Thoracic aorta (tissue), 2 donors: ENCODE measurements at places on chromosomes 1 and 21.
A peak's percentile ranks its signal among the peaks of the same experiment; 100 is the strongest.

GRCh38 chr1:22431965-22432364 is 19.7 kb upstream of the ZBTB40 start:
- DNase-seq: no peak

DNA sequence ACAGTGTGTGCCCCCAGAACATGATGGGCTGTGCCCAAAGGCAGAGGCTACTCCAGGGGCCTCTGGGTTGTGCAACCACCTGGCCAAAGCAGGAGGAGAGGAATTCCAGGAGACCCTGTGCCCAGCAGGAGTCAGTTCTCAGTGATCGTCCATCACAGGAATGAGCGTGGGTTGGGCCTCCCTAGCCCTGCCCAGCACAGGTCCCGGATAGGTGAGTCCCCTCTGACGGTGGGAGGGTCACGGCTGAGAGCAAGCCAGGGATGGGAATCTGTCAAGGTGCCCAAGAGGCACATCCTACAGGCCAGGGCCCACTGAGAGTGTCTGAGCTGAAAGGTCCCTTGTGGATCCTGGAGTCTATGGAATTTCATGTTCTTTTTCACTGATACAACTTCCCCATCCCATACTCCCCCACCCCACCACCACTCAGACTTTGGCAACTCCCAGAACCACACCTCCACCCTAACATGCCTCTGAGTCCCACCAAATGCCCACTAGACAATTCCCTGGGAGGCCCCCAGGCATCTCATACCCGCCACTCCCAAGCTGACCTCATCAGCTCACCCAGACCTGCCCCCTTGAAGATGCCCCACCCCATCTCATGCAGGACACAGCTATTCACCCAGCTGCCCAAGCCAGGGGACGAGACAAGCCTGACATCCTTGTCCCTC is 3.1 kb downstream of the GJB4 start:
- no peak for DNase-seq

DNA sequence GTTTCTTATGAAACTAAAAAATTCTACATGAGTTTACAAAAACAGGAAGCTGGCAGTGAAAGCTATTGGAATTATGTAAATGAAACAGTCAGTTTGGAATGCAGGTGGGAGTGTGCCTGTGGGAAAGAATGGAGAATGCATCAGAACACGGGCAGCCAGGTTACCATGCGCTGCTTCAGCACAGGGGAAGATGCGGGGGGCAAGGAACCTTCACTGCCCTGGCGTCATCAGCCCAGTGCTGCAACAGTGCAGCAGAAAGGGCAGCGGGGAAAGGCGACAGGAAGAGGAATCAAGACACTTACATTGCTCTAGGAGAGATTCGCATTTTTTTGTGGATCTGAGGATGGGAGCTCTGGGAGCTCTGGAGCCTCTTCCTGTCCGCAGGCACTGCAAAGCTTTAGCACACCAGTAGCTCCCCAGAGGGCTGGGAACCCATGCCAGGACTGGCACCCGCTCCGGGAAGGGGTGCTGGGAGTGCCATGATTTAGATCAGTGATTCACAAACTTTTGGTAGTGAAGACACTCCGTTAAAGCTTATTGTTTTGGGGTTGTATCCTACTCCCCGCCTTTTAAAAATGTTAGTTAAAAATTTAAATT is 64.1 kb upstream of the WDR26 start:
- no peak for DNase-seq

GRCh38 chr1:93591676-93592550 is 89.7 kb downstream of the BCAR3 start:
- no peak for DNase-seq

DNA sequence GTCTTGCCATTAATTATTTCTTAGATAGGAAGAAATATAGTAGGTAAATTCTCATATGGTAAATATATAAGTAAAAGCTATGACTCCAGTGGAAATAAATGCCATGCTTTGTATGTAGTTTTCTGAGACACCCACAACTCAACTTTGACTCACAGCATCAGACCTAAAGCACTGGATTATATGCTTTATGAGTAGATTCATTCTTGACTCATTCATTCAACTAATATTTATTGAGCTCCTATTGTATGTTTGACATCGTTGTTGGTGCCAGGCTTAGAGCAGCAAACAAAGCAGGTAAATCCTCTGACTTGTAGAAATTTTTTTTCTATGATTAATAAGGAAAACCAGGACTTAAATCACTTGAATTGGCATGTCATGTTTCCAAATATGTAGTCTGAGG is 211.4 kb downstream of the PTPRC start:
- DNase-seq: no peak

GRCh38 chr1:93749487-93749886 is 67.8 kb upstream of the BCAR3 start:
- no peak for DNase-seq

- DNase-seq: no peak
Measured at GRCh38 chr1:201883266-201883665, 5.4 kb upstream of the SHISA4 start.

- no peak for DNase-seq
Measured at GRCh38 chr1:104406728-104407127, 657.0 kb downstream of the AMY1C start.

- DNase-seq: peak; percentile 83
Measured at GRCh38 chr1:159924025-159924790, 1.1 kb downstream of the TAGLN2 start.

DNA sequence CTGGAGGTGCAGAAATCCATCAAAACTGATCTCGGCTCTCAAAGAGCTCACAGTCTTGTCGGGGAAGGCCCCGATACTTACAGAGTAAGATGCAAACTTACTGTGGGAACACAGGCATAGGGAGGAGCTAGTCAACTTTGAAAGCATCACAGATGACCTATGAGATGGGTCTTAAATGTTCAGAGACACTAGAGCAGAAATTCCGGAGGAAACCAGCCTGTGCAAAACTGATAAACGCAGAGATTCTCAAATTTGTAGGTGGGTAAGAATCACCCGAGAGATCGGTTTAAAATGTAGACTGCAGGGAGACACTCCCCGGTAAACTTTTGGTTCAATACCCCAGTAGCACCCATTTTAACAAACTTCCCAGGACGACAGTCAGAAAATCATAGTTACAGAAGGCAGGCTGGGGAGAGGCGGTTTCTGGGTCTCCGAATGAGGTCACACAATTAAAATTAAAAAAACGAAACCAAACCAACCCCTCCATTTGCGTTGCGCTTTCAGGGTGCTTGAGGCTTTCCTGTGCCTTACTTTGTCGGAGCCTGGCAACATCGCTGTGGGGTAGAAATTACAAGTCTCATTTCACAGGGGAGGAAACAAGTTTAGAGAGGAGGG is 755 bp upstream of the THRAP3 start:
- DNase-seq: no peak

DNA sequence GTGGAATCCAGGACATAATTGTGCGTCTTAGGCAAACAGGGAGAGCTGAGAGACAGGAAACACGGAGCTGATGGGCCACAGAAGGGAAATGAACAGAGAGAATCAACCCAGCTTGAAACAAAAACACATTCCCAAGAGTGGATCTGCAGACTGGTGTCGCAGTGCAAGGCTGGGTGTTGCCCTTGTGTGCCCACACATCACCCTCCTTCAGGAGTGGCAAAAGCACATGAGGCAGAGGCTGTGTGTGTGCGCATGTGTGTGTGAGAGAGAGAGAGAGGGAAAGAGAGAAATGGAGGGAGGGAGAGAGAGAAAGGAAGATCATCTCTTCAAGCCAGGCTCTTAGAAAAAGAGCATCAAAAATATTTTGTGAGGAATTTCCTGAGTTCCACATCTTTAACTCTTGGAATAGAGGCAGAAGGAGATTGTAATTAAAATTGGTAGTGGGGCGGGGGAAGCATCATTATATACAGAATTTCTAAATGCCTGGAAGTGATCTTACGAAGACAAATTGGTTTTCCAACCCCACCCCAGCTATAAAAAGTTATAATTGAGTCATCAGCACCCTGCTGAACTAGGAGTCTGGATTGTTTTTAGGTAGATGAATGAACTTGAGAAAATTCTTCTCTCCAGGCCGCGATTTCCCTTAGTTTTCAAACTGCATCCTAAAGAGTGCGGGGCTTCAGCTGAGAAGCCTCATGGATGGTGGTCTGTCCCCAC is 480.7 kb downstream of the NPHP4 start:
- DNase-seq: no peak

- no peak for DNase-seq
Measured at GRCh38 chr1:84669831-84670230, 20.4 kb downstream of the SSX2IP start.

DNA sequence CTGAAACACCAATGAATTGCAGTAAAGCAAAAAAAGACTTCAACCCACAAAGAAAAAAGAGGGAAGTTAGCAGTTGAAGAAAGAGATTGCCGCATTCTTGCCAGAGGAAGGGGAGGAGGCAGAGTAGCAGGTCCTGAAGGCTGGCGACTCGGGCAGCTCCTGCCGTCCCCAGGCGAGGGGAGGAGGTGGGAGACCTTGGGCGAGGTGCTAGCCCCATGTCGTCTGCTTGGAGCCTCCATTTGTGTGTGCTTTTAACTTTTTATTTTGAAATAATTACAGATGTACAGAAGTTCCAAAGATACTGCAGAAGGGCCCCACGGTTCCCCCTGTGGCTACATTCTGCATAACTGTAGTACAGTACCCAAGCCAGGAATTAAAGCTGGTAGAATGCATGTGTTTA is 6.7 kb downstream of the TRPM2 start:
- DNase-seq: no peak

DNA sequence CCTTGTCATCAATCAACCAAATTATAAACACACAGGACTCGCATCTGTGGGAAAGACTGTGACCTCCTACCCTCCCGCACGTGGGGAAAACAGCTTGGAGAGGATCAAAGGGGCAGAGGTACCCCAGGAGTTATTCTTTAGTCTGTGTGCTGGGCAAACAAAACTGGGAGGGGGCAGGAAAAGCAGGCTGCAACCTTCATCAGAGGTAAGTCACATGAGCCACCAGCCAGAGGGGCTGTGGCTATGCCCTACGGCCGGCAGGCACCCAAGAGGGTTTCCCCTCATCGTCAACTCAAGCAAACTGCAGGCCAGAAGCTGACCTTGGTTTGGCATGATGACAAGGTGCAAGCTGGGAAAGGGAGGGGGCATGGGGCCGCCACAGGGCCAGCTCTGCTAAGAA is 12.5 kb downstream of the SMIM12 start:
- no peak for DNase-seq

DNA sequence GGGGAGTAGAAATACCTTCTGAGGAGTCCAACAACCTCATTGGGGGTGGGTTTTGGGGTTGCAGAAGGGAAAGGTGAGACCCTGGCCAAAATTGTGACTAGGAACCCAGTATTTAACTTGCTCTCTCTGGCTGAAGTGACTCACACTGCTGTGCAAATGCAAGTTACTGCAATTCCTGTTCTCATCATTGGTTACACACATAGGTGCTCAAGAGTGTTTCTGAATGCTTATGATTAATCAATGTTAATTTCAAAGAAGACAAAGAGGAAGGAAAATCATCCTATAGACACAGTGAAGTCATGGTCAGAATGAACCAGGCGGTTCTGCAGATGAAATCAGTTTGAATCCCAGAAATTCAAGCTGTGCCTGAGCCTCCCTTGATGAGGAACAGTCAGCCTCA is 3.1 kb downstream of the ASCL5 start:
- DNase-seq: no peak

DNA sequence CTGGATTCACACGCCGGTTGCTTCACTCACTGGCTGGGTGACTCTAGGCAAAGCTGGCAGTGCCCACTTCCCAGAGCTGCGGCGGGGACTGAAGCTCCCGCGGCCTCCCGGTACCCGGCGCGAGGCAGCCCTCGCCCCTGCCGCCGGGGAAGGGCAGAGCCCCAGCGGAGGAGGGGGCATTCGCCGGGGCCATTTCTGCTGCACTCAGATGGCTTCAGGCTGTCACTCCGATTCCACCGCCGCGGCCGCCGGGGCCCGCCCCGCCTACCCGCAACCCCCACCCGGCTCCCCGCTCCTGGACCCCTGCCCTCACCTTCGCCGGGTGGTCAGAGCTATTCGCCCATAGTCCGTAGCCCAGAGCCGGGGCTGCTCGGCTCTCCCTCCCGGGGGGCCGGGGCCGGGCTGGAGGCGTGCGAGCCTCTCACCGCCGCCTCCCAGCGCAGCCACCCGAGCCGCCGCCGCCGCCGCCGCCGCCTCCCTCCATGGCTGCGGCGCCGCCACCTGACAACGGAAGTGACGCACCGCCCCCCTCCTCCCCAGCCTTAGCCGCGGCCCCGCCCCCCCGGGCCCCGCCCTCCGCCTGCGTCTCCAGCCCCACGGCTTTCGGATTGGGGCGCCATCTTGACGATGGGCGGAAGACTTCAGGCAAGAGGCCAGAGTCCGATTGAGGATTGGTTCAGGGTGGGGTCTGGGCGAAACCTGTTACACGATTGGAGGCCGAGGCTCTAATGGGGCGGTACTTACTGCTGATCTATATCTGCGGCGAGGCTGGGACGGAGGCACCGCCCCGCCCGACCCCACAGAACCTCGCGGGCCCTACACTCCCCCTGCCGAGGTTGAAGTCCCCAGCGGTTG is at the start of gene STK40:
Gene STK40 (minus strand): TSS at position 515 of the 855 bp plus-strand sequence. CDS start 24,592 bp downstream, outside the sequence.
- DNase-seq: peak; percentile 93

- no peak for DNase-seq
Measured at GRCh38 chr1:110874324-110875215, 1.6 kb downstream of the CD53 start.

- no peak for DNase-seq
Measured at GRCh38 chr1:213284626-213285025, 233.6 kb downstream of the RPS6KC1 start.

DNA sequence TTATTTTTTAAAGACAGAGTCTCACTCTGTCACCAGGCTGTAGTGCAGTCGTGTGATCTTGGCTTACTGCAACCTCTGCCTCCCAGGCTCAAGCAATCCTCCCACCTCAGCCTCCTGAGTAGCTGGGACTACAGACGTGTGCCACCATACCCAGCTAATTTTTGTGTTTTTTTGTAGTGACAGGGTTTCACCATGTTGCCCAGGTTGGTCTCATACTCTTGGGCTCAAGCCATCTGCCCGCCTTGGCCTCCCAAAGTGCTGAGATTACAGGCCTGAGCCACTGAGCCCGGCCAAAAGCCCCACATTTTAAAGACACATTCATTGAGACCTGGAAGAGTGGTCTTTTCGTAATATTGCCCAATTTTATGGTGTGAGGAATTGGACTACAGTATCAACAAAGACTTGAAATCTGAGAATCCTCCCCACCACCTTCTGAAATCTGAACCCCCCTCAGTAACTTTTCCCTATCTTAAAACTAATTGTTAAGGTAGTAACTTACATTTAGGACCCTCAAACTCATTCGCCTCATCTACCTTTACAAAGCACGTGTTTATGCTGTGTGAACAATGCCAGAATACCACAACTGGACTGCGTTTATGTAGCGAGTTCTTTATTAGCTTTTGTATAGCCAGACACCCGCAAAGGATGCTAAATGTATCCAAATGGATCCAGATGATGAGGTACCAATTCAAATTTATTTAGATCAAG is 2.7 kb downstream of the ERRFI1 start:
- no peak for DNase-seq

GRCh38 chr21:39632796-39633442 is 20.2 kb downstream of the B3GALT5 start:
- no peak for DNase-seq

- DNase-seq: no peak
Measured at GRCh38 chr1:205062319-205062718, 19.3 kb downstream of the CNTN2 start.

- DNase-seq: no peak
Measured at GRCh38 chr1:201568859-201569294, 29.9 kb downstream of the NAV1 start.

- DNase-seq: no peak
Measured at GRCh38 chr1:115647047-115647446, 5.3 kb downstream of the VANGL1 start.
